Spleen (tissue), 13 donors: ENCODE measurements at places on chromosomes 5 and 9.

GRCh38 chr9:10208691-10209069 lies 404.1 kb downstream of the PTPRD start:
- DNase-seq = no peak

DNA sequence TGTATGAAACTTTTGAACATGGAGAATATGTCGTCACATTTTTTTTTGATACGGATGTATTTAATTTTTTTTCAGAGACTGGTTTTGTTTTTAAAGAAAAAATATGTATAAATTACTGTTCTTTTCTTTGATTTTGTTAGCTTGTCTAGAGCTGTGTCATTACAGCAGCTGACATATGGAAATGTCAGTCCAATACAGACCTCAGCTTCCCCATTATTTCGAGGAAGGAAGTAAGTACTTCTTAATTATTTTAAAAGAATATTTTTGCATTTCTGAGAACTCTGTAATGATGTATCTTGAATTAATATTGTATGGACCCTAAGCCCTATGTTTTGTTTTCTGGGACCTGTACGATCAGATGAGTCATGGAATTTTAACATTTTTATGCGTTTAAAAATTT lies 7.6 kb downstream of the TENT2 start:
- DNase-seq = no peak

DNA sequence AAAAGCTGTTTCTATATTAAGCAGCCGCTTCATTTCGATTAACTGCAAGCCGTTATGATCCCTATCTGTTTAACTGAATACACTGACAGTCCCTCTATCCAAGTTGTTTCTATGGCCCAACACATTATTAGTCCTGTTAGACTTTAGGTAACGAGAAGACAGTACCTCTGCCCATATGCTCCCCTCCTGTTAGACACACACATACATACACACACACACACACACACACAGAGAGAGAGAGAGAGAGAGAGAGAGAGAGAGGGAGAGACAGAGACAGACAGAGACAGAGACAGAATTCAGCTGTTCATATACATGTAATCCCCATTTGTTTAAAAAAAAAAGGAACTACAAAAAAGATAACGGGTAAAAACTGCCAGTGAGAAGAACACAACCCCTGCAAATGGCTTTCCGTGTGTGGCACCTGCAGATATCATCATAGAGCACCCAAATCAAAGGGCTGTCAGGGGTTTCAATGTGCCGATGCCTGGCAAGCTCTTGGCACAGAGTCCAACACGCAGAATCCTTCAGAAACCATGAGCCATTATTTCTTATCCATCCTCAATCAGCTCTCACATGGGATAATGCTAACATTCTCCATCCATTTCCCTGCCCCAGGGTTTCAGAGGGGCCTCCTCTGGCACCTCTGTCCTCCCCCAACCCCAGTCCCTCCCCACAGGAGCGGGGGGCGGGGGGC lies 144.0 kb downstream of the MYO10 start:
- DNase-seq = no peak

DNA sequence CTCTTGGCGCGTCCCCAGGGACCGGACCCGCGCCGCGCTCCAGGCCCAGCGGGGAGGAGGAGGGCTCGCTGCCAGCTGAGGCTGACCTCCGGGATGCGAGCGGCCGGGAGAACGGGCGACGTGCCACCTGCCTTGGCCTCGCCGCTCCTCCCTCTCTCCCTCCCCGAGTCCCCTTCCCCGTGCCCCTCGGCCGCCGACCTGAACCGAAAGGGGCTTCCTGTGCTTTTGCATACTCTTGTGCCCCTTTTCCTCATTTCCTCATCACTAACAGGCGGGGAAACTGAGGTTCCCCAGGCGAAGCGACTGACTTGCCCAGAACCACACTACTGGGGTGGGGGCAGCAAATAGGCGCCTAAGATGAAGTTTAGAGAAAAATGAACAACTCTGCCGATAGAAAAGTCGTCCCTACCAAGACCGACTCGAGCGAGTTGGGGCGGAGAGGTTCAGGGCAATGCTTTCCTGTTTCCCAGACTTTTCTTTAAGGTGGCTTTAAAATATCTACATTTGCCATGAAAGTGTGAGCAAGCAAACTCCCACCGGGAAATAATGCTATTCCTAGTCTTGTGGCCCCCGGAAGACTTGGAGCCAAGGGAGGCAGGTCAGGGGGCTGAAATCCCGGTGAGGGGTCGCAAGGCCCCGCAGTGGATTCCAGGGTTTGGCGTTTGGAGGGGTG lies 580 bp upstream of the DUSP1 start:
- no peak for DNase-seq

- DNase-seq = no peak
Observed at GRCh38 chr9:90726215-90726614, 75.4 kb upstream of the SYK start.

- no peak for DNase-seq
Observed at GRCh38 chr5:100479079-100479688, 56.0 kb upstream of the FAM174A start.

GRCh38 chr5:111194925-111195324 lies 29.3 kb upstream of the CAMK4 start:
- DNase-seq = no peak

DNA sequence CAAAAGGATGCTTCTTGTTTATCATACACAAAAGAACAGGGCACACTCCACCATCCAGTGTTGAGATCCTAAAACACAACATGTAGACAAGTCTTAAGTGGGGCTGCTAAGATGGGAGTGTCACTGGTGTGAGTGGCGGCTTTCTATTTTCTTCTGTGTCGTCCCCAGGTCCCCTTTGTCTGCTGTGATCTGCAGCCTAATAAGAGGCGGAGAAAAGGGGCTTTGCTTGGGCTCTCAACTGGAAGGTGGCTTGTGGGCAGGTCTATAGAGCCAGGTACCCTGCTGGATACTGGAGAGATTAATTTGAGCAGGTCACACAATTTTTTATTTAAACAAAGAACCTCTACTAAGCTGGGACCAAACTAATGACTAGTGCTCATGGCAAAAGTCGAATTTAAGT lies 126.1 kb upstream of the SAP30L start:
- DNase-seq = no peak

GRCh38 chr9:98227883-98228282 lies 27.6 kb downstream of the TBC1D2 start:
- no peak for DNase-seq

DNA sequence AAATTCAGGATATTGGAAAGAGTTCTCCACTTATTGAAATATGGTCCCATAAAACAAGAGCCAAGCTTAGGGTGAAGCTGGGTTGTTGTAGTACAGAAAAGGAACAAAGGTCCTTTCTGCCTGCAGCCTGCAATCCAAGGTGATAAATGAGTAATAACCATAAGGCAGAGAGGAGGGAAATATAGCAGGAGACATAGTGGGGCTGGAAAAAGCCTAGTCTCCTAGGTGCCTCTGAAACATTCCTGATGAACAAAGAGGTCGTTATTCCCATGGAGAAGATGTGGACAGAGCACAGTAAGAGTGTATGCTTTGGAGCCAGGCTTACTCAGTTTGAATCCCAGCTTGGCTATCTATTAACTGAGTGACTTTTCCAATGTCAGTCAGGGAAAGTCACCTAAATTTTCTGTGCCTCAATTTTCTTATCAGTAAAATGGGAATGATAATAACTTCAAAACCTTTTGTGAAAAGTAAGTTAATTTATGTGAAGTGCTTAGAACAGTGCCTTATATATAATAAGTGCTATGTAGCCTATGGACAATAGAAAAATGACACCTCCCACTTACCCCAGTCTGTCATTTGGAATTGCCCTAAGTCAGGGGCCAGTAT lies 110.8 kb upstream of the GRIN3A start:
- no peak for DNase-seq

GRCh38 chr9:83043597-83043996 lies 19.3 kb downstream of the RASEF start:
- DNase-seq = no peak

- no peak for DNase-seq
Observed at GRCh38 chr5:180090769-180091546, 19.4 kb upstream of the RNF130 start.

GRCh38 chr5:92977846-92978540 lies 603.0 kb downstream of the NR2F1-AS1 start:
- no peak for DNase-seq

- no peak for DNase-seq
Observed at GRCh38 chr5:67409126-67409777, 212.7 kb upstream of the CD180 start.

DNA sequence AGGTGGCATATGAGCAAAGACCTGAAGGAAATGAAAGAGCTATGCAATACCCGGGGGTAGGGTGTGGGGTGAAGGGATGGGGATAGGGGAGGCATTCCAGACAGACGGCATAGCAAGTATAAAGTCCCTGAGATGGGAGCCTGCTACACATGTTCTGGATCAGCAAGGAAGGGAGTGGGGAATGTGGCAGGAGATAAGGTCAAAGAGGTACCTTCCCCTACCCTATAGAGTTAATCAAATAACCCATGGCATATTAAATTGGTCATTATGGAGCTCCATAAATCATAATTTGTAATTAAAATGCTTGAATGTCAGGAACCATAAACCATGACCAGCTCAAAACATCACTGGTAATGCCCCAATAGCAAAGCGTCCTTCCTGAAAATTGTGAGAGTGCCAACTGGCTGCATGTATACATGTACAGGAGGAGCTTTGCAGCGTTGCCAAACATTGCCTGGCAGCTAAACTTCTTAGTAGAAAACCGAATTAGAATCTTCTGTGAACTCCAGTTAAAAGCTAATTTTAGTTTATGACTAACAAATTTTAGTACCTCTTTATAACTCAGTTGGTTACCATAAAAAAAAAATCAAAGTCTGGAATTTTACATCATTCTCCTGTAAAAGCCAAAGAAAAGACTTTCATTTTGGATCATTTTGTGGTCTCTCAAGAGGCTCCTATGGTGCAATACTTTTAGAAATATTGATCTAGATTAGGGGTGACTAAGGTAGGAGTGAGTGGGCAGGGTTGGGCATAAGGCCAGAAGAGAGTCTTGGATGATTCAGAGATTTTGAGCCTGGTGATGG lies 4.7 kb downstream of the DNAI1 start:
- no peak for DNase-seq

DNA sequence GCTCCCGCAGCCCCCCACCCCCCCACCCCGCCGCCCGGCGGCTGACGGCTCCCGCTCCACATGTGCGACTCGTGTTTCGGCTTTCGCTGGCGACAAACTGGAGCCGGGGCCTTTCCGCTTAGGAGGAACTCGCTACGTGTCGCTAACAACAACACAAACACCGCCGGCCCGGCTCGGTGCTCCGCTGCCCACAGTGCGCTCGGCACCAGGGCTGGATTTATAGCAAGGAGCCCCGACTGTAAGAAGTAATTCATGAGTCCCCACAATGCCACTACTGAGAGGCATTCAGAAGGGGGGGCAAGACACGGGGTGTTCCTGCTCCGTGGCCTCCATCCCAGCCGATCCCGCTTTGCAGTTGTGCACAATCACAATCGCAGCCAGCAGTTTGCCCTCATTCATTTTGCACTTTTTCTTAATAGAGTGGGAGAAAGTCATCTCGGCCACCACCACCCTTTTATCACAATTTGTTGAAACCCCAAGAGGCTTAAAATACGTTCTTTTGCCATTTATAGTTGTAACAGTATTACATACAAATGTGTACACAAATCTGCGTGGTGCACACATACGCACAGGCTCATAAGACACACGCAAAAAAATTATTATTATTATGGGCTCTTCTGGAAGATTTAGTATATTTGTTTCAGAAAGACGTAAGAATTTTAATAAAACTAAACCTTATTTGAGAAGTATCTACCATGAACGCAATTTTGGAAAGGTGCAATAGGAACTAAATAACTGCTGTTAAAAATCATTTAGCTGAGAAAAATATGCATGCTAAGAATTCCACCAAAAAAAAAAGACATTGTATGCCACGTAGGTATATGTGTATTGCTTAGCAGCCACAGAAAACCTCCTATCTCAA lies 48.1 kb downstream of the EBF1 start:
- DNase-seq = peak; percentile 88

DNA sequence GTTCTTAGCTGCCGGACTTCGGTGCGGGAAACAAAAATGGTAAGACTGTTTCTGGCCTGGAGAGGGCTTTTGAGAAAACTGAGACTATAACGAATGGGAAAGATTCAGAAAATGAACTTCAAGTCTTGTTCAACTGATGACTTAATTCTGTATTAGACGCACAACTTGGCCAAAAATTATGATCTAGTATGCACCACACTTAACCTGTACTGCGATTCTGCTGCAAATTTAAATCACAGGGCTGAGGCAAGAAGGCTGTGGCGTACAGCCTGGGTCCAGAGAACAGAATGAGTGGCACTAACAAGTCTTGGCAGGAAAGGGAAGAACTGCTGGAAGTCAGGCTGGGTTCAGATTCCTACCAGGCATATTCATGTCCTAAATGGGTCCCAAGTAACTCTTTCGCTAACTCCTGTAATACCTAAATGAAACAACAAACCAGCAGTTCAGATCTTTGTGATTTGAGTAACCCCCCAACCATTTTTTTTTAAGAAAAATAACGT lies 781 bp upstream of the COL23A1 start:
- DNase-seq = no peak

DNA sequence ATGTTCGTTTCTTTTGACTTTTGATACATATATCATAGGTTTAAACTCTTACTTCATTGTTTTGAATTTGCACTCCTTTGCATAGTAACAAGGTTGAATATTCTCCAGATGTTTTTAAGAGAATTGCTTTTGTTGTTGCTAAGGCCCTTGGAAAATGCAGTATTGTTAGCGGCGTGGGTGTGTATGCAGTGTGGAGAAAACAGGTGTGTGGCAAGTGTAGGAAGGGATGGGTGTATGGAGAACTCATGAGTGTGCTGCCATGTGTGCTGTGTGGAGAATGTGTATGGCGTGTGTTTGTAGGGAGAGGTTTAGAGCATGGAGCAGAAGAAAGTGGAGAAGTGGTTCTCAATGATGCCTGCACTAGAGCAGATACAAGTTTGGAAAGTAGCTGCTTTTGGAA lies 87.3 kb downstream of the WWC1 start:
- DNase-seq = no peak

GRCh38 chr5:134582281-134582680 lies 50.3 kb downstream of the SAR1B start:
- no peak for DNase-seq

GRCh38 chr5:95726811-95727763 lies 4.0 kb upstream of the RHOBTB3 start:
- no peak for DNase-seq

GRCh38 chr9:69364510-69365150 lies 39.6 kb downstream of the ENTREP1 start:
- DNase-seq = no peak
